DND-41 (cell line): ENCODE measurements at places on chromosomes 11 and 22.

- no peak overlapping the region for H3K4me3 ChIP-seq
- H3K27me3 ChIP-seq, result no peaks in the 10 kb centered on the region
- H3K36me3 ChIP-seq, result no peaks in the 10 kb centered on the region
- no peak for DNase-seq
- no peak overlapping the region for H3K27ac ChIP-seq
Measured at GRCh38 chr11:105975128-105975527, 46.9 kb downstream of the MSANTD4 start.

DNA sequence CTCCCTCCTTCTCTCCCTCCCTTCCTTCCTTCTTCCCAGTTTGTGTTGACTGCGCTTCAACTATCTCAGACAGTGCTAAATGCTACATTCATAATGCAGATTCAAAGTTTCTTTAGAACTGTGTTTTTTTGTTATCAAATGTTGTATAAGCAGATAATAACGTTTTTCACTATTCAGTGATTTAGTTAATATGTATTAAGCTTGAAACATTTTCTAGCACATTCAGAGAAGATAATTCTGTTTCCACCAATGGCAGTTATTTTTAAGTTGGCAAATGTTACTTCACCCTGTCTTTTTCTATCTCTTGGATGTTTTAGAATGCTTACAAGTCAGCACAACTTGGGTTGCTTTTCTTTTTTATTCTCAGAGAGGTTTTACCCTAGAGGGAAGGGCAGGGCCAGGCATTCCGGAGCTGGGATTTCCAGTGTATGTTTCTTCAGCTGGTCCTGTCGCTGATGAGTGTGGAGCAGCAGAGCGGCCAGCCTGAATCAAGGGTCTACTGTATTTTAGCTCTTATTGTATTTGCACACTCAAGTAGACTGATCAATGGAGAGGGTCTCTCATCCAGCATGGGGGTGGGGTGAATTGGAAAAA is 162.3 kb upstream of the ARHGAP20 start:
- H3K4me1 ChIP-seq, result no peaks in the 10 kb centered on the region
- H3K27ac ChIP-seq, result no peak overlapping the region
- H3K27me3 ChIP-seq, result no peaks in the 10 kb centered on the region
- no peaks in the 10 kb centered on the region for H3K36me3 ChIP-seq
- no peak overlapping the region for H3K4me3 ChIP-seq

- no peaks in the 10 kb centered on the region for H3K4me1 ChIP-seq
- H3K36me3 ChIP-seq, result no peaks in the 10 kb centered on the region
- DNase-seq, result no peak
- no peak overlapping the region for H3K27ac ChIP-seq
- H3K27me3 ChIP-seq, result peaks cover 32% of the 10 kb centered on the region
Measured at GRCh38 chr11:133164986-133165385, 367.3 kb downstream of the OPCML start.

GRCh38 chr11:2783536-2784082 is 83.8 kb upstream of the KCNQ1OT1 start:
- no peak for DNase-seq
- H3K4me3 ChIP-seq, result no peak overlapping the region
- H3K4me1 ChIP-seq, result no peaks in the 10 kb centered on the region
- H3K36me3 ChIP-seq, result no peaks in the 10 kb centered on the region
- peaks cover 17% of the 10 kb centered on the region for H3K27me3 ChIP-seq

DNA sequence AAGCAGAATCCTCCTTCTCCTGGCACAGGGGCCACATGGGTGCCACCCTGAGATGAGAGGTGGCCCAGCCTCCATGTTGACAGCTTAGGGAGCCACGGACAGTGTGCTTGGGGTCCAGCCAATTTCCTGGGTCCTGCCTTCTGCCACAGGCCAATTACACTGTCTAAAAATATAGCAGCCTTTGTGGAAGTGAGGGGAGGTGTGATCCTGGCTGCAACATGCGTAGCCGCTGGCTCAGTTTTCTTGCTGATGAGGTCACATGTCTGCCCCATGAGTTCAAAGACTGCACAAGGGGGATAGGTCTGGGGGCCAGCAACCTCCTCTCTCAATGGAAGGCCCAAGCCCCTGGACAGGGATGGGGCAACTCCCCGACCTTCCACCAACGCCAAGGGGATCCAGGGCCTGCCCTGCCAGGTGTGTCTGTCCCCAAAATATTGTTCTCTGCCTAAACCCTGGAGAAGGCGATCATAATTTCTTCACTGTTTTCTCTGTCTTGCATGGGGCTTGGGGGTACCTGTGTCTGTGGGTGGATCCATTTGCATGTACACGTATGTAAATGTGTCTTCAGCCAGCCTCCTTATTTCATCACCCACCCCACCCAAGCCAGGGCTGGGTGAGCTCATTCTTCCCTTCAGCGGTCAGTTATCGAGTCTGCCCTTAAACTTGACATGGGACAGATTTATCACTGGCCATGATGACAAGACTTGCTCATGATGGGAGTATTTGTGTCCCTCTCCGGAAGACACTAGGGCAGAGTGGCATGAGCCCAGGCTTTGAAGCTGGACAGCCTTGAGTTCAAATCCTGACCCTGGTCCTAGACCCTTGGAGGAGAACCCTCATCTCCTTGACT is 59.4 kb downstream of the OTOG start:
- no peaks in the 10 kb centered on the region for H3K4me1 ChIP-seq
- DNase-seq, result no peak
- no peaks in the 10 kb centered on the region for H3K36me3 ChIP-seq
- no peak overlapping the region for H3K4me3 ChIP-seq
- H3K27me3 ChIP-seq, result no peaks in the 10 kb centered on the region

- H3K27ac ChIP-seq, result no peak overlapping the region
- H3K4me3 ChIP-seq, result no peak overlapping the region
- no peaks in the 10 kb centered on the region for H3K4me1 ChIP-seq
- no peaks in the 10 kb centered on the region for H3K27me3 ChIP-seq
- no peaks in the 10 kb centered on the region for H3K36me3 ChIP-seq
Measured at GRCh38 chr11:83140691-83141455, 16.1 kb upstream of the PCF11 start.

- H3K4me1 ChIP-seq, result no peaks in the 10 kb centered on the region
- H3K27me3 ChIP-seq, result no peaks in the 10 kb centered on the region
- no peak overlapping the region for H3K4me3 ChIP-seq
- no peak for DNase-seq
Measured at GRCh38 chr11:60797846-60798630, 12.9 kb downstream of the MS4A10 start.

- no peak within 1 kb of the TSS for H3K27ac ChIP-seq
- H3K27me3 ChIP-seq, result no peaks in the 10 kb centered on the region
- peaks cover 14% of the 10 kb centered on the region for H3K36me3 ChIP-seq
- H3K4me3 ChIP-seq, result no peak within 1 kb of the TSS
Measured at GRCh38 chr22:20437613-20438426, at the start of gene SCARF2. Gene SCARF2, minus strand, starts transcription at chr22:20437825. Its CDS starts 71 bp downstream, at chr22:20437754.

DNA sequence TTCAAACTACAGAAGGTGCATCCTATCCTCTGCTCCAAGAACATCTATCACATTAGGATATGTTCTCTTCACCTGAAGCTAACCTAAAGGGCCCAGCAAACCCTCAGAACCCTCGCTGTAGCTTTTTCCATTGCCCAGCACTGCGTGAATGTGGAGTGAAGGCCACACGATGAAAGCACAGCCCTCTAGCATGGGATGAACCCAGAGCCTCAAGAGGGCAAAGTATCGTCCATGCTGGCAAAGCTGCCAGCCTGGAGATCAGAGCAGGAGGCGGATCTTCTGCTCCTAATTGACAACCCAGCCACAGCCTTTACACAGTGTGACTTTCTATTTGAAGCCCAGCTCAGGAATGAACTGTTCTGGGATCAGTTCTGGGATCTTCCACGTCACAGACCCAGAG is 65.1 kb upstream of the USP47 start:
- no peak for DNase-seq
- H3K27ac ChIP-seq, result no peak overlapping the region
- H3K4me3 ChIP-seq, result no peak overlapping the region
- H3K36me3 ChIP-seq, result no peaks in the 10 kb centered on the region
- H3K27me3 ChIP-seq, result peaks cover 33% of the 10 kb centered on the region
- no peaks in the 10 kb centered on the region for H3K4me1 ChIP-seq

- no peak for DNase-seq
- H3K4me3 ChIP-seq, result no peak overlapping the region
- no peaks in the 10 kb centered on the region for H3K4me1 ChIP-seq
- H3K36me3 ChIP-seq, result no peaks in the 10 kb centered on the region
- H3K27ac ChIP-seq, result no peak overlapping the region
Measured at GRCh38 chr11:105910095-105910715, 111.8 kb downstream of the MSANTD4 start.

DNA sequence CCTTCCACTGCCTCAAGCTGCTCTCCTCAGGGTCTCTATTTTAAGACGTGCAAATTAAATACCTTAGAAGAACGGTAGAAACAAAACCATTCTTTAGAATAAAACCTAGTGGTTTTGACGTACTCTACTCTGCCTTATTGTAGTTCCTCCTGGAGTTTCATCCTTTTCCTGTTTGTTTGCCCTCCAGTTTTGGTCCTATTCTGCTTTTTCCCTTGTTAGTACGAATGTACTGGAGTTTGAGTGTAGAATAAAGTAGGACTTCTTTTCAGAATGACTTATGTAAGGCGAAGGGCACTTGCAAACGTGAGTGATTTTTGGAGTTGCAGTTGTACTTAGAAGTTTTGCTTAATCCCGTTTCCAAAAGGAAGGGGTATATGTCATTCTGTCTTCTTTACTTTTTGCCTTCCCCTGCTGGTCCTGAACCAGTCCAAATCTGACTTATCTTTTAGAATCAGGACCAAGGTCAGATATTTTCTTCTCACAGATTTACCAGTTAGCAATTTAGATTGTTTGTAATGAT is 1.4 kb downstream of the SIK2 start:
- no peaks in the 10 kb centered on the region for H3K27me3 ChIP-seq
- no peak for DNase-seq
- 0 out of 2 replicates have a peak overlapping the region, but pooled peaks have one; percentile 28 for H3K27ac ChIP-seq
- H3K4me3 ChIP-seq, result peak overlapping the region; percentile 87
- no peaks in the 10 kb centered on the region for H3K36me3 ChIP-seq
- peaks cover 37% of the 10 kb centered on the region for H3K4me1 ChIP-seq

- peaks cover 25% of the 10 kb centered on the region for H3K4me1 ChIP-seq
- H3K36me3 ChIP-seq, result no peaks in the 10 kb centered on the region
- H3K27ac ChIP-seq, result no peak overlapping the region
- no peak overlapping the region for H3K4me3 ChIP-seq
Measured at GRCh38 chr11:61893981-61894380, 2.6 kb upstream of the FADS3 start.

DNA sequence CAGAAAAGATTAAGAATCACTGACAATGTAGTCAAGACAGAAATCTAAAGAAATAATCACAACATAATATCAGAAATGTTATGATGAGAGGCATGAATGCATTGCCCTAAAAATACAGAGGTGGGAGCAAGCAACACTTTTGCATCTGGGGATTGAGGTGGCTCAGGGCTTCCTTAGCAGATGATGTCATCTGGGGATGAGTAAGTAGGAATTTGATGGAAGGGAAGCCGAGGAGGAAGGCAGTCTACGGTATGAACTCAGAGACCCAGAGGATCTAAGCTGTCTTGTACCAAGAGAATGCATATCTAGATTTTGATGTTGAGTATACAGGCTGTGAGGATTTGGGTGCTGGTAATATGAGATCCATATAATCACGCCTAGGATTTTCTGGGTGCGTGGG is 193.0 kb upstream of the SNX19 start:
- H3K27me3 ChIP-seq, result peaks cover 2% of the 10 kb centered on the region
- DNase-seq, result no peak
- no peak overlapping the region for H3K4me3 ChIP-seq
- no peaks in the 10 kb centered on the region for H3K4me1 ChIP-seq
- H3K27ac ChIP-seq, result no peak overlapping the region

- no peak overlapping the region for H3K27ac ChIP-seq
- H3K27me3 ChIP-seq, result no peaks in the 10 kb centered on the region
- DNase-seq, result no peak
Measured at GRCh38 chr22:48795664-48796063, 1032.0 kb downstream of the BRD1 start.

DNA sequence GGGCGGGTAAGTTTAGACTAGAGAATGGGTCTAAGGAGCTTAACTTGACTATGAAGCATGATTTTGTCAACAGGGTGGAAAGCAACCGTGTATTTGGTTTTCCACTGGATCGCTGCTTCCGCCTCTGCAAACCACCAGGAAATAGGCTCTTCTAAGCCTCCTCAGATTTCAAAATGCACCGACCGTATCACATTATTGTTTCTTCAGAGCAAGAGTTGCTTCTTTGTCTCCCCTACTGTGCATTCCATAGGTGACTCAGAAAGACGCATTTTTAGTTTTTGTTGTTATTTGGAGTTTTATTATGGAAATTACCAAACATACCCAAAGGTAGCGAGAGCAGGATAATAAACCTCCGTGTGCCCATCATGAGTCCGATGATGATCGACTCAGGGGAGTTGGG is 64.3 kb upstream of the RASD2 start:
- H3K36me3 ChIP-seq, result no peaks in the 10 kb centered on the region
- no peaks in the 10 kb centered on the region for H3K27me3 ChIP-seq
- no peak overlapping the region for H3K27ac ChIP-seq
- peaks cover 5% of the 10 kb centered on the region for H3K4me1 ChIP-seq
- no peak overlapping the region for H3K4me3 ChIP-seq
- no peak for DNase-seq

DNA sequence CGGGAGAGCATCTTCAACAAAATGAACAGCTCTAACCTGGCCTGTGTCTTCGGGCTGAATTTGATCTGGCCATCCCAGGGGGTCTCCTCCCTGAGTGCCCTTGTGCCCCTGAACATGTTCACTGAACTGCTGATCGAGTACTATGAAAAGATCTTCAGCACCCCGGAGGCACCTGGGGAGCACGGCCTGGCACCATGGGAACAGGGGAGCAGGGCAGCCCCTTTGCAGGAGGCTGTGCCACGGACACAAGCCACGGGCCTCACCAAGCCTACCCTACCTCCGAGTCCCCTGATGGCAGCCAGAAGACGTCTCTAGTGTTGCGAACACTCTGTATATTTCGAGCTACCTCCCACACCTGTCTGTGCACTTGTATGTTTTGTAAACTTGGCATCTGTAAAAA is 109.9 kb downstream of the ARHGAP8 start:
- no peaks in the 10 kb centered on the region for H3K36me3 ChIP-seq
- no peak overlapping the region for H3K4me3 ChIP-seq
- no peak overlapping the region for H3K27ac ChIP-seq
- DNase-seq, result no peak
- no peaks in the 10 kb centered on the region for H3K4me1 ChIP-seq
- no peaks in the 10 kb centered on the region for H3K27me3 ChIP-seq

GRCh38 chr11:76663912-76664440 is 6.6 kb downstream of the LRRC32 start:
- no peaks in the 10 kb centered on the region for H3K36me3 ChIP-seq
- no peak overlapping the region for H3K4me3 ChIP-seq
- no peaks in the 10 kb centered on the region; the same call in 1 of the 2 replicates for H3K4me1 ChIP-seq
